A549 treated with GW870086 at 1 μM for 4 hours (cell line): ENCODE measurements at places on chromosomes 5 and 9. TPM values are rescaled to one million over a fixed set of nuclear protein-coding genes. Genes with fewer than 3 reads are reported as not detected.

The CCNO gene
- total RNA-seq = 5.6 to 8.3 TPM (median 7.3 TPM) in 5 replicates

The RRAGA gene
- 111 to 134 TPM (median 132 TPM) in 5 replicates for total RNA-seq

The PDE6A gene
- total RNA-seq = 0.09 to 0.28 TPM (median 0.23 TPM) in 5 replicates

The VCP gene
- 266 to 301 TPM (median 280 TPM) in 5 replicates for total RNA-seq

The PTGDS gene
- 0.57 to 0.68 TPM (median 0.66 TPM) in 3 of 5 replicates, not detected in the others for total RNA-seq

The PCDHA9 gene
- total RNA-seq = 0.02 to 0.07 TPM in 2 of 5 replicates, not detected in the others

The CDO1 gene
- not detected in 5 replicates for total RNA-seq

The TAF11L6 gene
- total RNA-seq = not detected in 5 replicates
